ENCODE measurements at places on chromosomes 3 and 15.
A peak's percentile ranks its signal among the peaks of the same experiment; 100 is the strongest.

GRCh38 chr3:16304061-16305010, 39.3 kb downstream of the OXNAD1 start:
- DNase-seq = no peak

DNA sequence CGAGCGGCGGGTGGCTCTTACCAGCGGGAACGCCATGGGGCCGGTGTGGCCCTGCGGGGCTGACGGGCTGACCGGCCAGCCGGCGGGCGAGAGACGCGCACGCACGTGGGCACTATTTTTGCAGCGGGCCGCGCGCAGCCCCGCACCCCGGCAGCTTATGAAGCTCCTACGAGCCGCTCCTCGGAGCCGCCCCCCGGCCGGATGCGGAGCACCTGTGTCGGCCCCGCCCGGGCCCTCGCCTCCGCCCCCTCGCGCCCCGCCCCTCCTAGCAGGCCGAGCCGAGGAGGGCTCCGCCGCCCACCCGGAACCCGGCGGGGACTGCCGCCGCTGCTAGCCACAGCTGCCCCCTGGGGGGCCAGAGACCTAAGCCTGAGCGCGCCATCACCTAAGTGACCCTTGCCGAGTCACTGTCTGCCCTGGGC, 683 bp upstream of the CPEB1 start:
- DNase-seq = no peak

DNA sequence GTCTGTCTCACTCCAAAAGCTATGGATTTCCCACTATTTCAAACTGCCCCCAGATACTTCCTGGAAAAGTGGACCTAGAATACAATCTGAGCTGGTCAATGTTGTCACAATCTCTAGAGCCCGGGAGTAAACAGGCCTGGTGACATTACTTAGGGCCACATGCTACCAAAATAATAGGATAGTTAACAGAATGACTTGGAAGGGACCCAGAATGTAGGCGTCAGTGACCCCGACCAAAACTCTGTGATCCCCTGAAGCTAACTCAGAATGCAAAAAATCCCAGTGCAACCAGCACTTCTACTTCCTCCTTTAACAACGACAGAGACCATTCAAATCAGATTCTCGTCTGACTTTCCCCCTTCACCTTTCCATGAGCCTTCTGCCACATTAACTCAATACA, 51.5 kb upstream of the CDV3 start:
- DNase-seq = no peak

- DNase-seq = no peak
These were observed 89.2 kb downstream of the TMEM108 start for GRCh38 chr3:133127381-133127780.

GRCh38 chr15:78061963-78062427, 15.5 kb downstream of the TBC1D2B start:
- DNase-seq = peak; percentile 35

GRCh38 chr3:100971798-100972197, 21.4 kb downstream of the ABI3BP start:
- DNase-seq = no peak

- DNase-seq = no peak
These were observed 356.6 kb downstream of the GABRG3 start for GRCh38 chr15:27327467-27328025.

GRCh38 chr15:70140543-70141375, 43.0 kb upstream of the TLE3 start:
- peak; percentile 13 for DNase-seq

GRCh38 chr3:46849686-46850467, 13.4 kb downstream of the MYL3 start:
- DNase-seq = no peak

GRCh38 chr15:95261546-95261945, 1030.2 kb downstream of the MCTP2 start:
- no peak for DNase-seq

DNA sequence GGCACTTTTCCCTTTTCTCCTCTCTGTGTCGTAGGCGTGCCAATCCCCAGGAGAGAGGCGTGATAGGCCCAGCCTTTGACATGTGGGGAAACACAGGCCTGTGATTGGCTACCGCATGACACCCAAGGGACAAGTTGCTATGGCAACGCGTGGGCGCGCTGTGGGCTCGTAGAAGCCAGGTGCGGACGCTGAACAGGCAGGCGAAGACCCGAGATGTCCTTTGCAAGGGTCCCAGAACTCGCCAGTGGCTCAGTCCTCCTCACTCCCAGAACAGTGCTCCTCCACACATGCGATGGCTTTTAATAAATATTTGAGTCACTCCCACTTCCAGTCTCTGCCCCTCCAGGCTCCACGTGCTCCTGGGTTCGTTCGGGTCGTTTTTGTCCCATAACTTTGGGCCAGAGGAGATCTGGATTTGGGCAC, 4.2 kb downstream of the SLC51B start:
- DNase-seq = peak; percentile 94

- DNase-seq = no peak
These were observed 43.4 kb downstream of the TPRA1 start for GRCh38 chr3:127546970-127547733.

GRCh38 chr15:62912808-62913207, 129.7 kb upstream of the TPM1 start:
- DNase-seq = no peak

GRCh38 chr3:77780278-77780996, 740.5 kb downstream of the ROBO2 start:
- peak; percentile 12 for DNase-seq

GRCh38 chr3:147370349-147370748, 36.0 kb downstream of the ZIC4 start:
- no peak for DNase-seq

GRCh38 chr15:63379492-63380150, 2.0 kb downstream of the CA12 start:
- DNase-seq = no peak

DNA sequence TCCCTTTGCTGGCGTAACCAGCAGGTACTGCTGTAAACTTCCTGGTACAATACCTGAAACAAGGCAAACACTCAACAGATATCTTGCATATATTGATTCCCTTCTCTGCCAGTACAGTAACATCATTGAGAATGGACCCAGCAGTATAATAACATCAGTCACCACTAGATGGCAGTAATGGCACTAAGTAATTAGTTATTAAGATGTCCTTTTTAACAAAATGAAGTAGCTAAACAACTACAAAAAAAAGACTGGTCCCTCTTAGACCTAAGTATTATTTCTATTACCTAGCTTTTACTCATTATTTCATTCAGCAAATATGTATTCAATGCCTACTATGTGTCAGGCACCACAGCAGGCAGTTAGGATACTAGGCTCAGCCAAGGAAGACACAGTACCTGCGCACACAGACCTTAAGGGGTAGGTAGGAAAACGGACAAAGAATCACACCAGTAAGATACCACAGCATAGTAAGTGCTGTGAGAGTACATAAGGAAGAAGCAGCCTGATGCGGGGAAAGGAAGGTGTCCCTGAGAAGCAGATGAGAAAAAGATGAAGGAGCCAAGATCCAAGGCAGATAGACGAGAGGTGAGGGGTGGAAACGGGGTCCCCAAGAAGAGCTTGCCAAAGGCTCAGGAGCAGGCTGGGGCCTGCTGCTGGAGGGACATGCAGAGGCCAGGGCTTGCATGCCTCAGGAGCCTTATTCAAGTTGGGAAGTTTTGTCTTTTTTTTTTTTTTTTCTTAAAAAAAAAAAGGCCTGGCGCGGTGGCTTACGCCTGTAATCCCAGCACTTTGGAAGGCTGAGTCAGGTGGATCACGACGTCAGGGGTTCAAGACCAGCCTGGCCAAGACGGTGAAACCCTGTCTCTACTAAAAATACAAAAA, 102.7 kb upstream of the CHD2 start:
- peak; percentile 71 for DNase-seq

- peak; percentile 54 for DNase-seq
These were observed 280.3 kb downstream of the ZPLD1 start for GRCh38 chr3:102715030-102715697.

- DNase-seq = peak; percentile 17
These were observed 90.7 kb downstream of the SCN11A start for GRCh38 chr3:38960953-38961622.

GRCh38 chr3:43676441-43676840, 14.3 kb upstream of the ABHD5 start:
- DNase-seq = no peak

GRCh38 chr15:70031713-70032112, 66.0 kb downstream of the TLE3 start:
- no peak for DNase-seq

DNA sequence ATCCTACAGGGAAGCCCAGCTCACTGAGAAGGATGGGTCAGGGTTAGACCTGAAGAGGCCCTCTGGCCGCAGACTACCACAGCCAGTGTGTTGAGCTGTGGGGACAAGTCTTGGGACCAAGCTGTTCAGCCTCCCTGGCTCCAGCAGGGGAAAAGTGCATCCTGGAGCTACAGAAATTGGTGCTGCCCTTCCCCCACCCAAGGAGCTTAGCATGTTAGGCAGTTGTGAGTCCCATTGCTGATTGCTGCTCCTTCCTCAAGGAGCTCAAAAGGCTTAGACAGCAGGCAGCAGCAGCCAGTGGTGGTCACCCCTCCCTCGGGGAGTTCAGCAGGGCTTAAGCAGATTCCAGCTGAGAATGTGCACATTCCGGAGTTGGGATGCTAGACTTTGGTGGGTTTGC, 165.6 kb downstream of the ATP8B4 start:
- no peak for DNase-seq

- peak; percentile 95 for DNase-seq
These were observed at the start of gene FBN1 for GRCh38 chr15:48645558-48646330. FBN1 (minus strand) TSS chr15:48645709; CDS start chr15:48644769, 940 bp downstream.

DNA sequence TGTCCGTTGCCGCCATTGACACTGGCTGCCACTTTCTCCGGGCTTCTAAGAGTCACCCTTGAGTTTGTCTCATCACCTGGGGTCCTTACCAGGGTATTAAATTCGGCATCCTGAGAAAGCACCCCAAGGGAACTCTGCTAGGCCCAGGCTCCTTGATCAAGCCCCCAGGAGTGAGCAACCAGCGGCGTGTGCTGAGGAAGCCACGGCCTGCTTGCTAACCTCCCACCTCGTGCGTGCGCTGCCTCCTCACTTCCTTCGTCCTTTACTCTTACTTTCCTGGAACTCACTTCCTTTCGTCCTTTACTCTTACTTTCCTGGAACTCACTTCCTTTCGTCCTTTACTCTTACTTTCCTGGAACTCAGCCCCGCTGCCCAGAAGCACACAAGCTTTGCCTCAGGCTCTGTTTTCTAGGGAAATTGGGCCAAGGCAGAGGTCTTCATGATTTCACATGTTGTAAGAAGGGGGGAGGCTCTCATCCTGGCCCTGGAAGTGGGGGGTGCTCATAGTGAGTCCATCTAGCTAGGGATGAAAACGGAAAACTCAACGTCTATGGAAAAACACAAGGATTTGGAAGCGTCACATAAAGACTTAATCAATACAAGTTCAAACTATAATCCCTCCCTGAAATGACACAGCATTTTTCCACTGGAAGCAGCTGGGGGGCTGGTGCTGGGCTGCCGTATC, 36.7 kb upstream of the BDH1 start:
- DNase-seq = no peak

DNA sequence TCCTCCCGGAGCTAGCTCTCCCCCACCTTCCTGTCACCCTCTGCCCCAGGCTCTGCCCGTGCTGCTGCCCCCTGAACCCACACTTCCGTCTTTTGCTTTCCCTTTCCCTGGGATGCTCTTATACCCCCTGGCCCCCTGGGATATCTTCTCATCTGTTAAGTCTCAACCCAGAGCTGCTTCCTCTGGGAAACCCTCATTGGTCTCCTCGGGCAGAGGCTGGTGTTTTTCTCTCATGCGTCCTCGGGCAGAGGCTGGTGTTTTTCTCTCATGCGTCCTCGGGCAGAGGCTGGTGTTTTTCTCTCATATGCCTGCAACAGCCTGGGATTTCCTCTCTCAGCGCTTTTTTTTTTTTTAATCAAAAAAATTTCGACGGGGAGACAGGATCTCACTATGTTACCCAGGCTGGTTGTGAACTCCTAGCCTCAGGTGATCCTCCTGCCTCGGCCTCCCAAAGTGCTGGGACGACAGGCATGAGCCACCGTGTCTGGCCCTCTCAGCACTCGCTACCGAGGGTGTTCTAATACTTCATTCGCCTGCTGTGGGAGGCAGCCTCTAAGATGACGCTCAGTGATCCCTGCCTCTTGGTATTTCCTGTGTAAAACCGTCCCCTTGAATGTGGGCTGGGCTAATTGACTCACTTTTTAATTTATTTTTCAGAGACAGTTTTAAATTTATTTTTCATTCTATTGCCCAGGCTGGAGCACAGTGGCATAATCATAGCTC, 62.7 kb upstream of the TFRC start:
- DNase-seq = peak; percentile 53

DNA sequence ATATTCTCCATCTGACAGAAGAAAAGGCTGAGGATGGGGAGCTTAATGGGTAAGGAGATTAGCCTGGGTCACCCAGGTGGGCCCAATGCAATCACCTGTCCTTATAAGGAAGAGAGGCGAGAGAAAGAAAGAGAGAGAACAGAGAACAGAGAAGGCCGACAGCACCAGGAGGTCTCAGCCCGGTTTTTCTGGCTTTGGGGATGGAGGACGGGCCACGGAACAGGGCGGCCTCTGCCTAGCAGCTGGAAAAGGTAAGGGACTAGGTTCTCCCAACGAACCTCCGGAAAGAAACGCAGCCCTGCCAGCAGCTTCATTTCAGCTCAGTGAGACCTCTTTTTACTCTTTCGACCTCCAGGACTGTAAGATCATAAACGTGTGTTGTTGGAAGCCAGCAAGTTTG, 196.0 kb upstream of the LYSMD4 start:
- DNase-seq = no peak

DNA sequence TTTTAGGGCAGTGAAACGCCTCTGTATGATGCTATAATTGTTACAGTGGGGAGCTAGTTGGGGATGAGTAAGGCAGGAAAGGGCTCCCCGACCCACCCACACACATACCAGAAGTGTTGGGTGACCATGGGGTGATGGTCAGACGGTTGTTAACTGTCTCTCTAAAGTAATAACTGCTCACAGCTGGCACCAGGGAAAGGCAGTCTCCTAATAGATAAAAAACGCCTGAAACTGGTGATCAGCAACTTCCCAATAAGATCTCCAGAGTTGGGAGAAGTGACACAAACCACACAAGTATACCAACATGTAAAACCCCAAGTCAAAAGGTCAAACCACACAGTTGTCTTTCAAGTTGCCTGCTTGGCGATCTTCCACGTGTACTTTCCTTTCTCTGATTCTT, 346.5 kb upstream of the CNTN4 start:
- DNase-seq = no peak

DNA sequence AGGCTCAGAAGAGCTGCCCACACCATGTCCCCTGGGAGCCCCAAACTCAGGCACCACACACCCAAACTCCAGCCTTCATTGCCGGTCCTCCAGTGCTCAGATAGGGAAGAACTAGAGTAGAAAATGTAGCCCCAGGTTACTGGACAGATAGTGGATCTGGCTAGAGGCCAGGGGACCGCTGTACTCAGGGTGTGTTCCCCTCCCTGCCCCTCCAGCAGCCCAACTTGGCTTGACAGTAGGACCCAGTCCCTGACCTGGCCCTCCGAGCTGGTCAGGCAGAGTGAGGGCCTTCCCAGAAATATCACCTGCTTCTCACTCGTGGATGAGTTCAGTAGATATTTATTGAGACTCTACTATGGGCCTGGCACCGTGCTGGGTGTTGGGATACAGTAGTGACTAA, 100.0 kb downstream of the CORO2B start:
- no peak for DNase-seq

All from fibroblast of skin of abdomen (primary cell).